ENCODE measurements at places on chromosomes 11 and 22.

DNA sequence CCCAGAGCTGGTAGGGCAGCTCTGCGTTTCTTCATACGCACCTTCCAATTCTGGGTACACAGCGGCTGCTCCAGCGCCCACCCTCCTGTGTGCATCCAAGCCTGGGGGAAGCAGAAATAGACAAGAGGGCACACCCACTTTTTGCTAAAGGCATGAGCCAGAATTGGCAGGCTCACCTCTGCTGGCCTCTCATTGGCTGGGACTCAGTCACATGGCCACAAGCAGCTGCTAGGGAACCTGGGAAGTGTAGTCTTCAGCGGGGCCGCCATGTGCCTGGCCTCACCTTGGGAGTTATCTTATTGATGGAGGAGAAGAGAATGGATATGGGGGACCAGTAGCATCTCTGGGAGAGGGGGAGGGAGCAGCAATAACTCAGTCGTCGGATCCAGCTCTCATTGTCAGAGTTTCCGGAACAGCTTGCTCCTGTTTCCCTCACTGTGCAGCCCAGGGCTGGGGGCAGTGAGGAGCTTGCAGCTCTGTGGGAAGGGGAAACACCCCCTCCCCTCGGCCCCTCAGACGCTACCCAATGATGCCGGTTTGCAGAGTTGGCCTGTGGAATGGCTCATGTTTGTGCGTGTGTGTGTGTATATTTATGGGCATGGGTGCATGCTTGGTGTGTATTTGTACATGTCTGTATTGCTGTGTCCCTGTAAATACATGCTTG is 11.8 kb upstream of the MIEF1 start:
- no peak for DNase-seq

- no peak for DNase-seq
Measured at GRCh38 chr22:28983788-28984441, 77.7 kb downstream of the C22orf31 start.

GRCh38 chr22:49354516-49355210 is 473.0 kb downstream of the BRD1 start:
- DNase-seq = no peak

DNA sequence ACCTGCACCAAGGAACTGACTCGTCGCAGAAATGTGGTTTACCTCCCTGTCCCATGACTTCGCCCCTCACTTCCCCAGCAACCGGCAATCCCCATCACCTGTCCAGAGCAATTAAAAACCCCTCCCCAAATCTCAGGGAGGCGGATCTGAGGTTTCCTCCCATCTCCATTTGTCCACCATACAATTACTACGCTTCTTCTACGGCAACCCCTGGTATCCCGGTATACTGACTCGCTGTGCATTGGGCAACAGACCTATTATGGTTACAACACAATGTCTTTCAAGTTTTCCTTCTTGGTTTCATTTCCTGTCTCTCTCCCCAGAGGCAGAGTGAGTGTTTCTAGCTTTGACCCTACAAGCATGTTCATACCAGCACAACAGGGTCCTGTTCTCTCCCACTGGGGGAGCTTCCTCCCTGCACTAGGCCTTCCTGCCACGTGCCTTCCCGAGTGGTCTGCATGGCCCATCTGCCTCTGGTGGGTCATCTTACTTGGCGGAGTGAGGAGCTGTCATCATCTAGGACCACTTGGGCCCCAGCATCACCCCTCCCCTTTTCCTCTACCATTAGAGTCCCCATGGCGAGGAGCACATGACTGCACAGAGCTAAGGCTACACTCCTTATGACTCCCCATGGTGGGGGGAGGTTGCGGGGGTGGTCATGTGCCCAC is 30.3 kb upstream of the NAP1L4 start:
- no peak for DNase-seq

DNA sequence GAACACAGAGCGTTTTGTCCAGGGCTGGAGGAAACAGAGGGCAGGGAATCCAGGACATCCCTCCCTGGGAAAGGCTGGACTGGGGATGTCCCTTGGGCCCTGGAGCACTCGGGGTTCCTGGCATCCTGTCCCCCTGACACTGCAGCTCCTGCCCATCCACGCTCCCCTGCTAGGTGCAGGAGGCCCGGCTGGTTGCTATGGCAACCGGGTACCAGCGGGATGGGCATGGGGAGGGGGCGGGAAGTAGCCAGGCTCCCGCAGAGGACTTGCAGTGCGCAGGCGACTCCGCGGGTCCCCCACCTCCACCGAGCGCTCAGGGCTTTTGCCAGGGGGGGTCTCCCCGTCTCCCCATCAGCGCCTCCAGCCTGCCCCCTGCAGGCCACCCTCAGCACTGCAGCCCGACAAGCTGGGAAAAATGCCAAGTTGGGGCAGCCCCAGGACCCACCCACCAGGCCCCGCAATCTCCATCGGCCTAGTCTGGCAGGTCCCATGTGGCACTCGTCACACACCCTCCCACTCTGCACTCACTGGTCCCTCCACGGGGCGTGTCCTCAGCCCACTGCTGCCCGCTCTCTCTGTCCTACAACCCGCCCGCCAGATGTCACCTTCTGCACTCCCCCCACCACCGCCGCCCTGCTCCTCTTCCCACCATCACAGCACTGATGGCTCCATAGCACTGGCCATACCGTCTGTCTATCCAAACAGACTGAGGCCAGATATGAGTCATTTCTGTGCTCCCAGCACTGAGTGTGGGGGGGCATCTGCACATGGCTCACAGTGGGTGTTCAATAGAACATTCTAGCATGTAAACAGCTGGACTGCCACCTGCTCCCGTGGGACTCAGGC is 31.5 kb downstream of the KIAA0930 start:
- no peak for DNase-seq

GRCh38 chr11:4180441-4181183 is 86.0 kb downstream of the RRM1 start:
- DNase-seq = no peak

DNA sequence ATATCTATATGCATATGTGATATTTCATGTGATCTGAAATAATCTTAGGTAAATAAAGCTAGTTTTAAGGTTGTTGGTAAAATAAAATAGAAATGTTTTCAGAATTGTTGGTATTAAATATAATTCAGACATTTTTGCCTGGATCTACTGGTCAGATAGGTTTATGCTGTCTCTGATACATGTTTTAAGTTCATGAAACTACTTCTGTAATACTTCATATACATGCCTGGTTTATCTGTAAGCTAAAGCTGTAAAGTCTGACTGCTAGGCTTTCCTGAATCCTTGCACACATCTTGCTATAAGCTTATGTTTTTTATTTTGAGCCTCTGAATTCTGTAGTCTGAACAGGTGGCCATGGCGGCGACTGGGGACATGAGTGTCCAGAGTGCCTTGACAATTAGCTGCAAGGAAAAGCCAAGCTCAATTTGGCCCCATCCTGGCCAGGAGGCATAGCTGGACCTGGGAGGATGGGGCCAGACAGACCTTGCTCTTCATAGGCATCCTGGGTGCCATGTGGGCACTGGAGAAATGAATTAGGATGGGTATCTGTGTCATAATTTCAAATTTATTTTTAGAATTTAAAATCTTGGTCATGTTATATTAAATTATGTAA is 241.0 kb upstream of the UBASH3B start:
- DNase-seq = no peak

DNA sequence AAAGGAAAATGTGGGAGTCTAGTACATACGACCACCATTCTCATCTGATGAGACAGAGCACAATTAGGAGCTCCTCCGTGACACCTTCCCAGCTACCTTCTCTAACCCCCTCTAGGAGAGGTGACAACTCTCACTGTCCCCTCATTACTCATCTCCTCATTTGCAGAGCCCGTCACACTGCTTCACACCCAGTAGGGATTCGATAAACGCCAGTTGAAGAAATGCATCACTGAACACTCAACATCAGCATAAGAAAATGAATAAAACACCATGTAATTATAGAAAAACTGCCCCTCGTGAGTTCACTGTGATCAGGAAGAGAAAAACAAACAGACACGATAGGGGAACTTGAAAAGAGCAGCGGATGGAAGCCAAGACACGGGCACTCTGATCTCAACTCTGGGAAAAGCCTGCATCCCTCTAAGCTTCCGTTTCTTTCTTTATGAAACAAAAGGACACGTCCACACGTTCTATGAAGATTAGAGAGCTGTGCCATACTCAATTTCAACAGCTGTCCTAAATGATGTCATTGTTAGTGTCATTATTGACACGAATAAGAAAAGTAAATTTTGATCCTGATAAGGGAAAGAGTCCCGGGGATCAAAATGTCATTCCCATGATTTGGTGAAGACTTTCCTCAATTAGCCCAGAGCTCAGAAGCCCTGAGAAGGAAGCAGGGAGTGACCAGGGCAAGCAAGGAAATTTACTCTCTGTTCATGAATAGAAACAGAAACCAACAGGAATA is 356.9 kb downstream of the LARGE1 start:
- DNase-seq = no peak

DNA sequence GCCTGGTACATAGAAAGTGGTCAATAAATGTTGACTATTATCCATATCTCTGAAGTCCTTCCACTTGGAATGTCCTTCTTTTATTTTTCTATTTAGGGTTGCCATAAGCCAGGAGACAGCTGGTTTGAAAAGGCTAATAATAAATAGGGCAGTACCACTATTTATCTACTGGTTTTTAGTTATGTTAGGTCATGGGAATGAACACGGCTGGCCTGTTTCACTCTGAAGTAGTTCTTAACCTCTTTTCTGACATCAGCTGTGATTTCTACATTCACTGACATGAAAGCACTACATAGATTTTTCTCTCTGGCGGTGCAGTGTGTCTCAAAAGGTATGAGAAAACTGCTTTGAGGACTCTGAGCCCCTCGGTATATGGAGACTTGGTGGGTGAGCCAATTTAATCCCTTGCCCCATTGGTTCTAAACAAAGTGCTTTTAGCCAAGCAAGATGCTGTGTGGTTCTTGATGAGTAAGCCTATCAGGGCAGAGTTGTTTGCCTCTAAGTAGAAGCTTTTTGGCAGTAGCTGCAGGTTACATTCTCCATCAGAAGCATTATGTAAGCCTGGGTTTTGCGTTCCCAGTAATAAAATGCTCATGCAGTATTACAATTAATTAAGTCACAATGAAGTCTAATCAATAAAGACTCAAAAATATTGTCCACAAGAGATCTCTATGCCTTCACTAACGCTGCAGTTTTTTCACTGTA is 48.7 kb upstream of the APOA1 start:
- no peak for DNase-seq

DNA sequence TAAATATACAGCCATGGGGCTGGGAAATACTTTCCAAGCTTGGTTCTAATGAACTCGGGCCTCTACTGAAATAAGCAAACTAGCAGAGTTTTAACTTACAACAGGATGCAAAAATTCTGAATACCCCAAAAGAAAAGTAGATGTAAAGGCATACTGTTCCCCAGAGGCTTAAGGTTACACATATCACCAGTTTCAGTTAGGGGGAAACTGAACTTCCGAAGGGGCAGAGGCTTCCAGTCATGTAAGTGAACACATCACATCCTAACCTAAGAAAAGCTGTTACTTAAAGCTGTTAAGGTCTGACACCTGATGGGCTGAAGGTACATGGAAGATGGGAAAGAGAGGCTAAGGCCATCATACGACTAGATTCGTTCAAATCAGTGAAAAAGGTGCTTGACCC is 2.3 kb downstream of the GAB2 start:
- no peak for DNase-seq

- no peak for DNase-seq
Measured at GRCh38 chr11:120109531-120109930, 28.4 kb downstream of the TRIM29 start.

GRCh38 chr11:125950178-125950490 is 4.3 kb downstream of the VSIG10L2 start:
- DNase-seq = no peak

- DNase-seq = no peak
Measured at GRCh38 chr22:35612903-35613302, 4.2 kb downstream of the MB start.

DNA sequence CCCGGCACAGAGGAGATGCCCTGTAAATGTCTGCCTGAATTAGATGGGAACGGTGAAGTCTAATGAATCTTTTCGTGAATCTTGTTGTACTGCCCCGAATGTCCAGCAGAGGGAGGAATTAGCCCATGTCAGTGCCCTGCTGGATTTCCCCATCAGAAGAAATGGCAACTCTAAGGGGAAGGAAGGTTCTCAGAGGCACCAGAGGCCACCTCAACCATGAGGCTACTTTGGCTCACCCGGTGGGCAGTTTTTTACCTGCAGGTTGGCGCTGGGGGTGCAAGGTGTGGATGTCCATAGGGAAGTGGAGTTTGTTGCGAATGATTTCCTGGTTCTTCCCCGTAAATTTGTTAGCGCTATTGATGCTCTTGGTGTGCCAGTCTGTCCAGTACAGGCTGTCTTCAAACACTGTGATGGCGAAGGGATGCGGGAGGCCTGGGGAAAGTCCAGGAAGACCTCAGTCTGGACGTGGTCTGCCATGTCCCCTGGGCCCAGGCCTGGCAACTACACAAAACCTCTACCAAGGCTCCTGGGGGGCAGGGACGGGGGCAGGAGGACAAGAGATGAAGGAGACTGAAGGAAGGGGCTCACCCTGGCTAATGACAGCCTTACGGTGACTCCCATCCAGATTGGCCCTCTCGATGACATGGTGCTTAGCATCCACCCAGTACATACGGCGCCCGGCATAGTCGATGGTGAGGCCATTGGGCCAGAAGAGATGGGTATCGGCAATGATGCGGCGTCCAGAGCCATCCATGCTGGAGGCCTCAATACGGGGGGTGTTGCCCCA is 28.5 kb downstream of the LRP4 start:
- DNase-seq = peak; percentile 9

- no peak for DNase-seq
Measured at GRCh38 chr11:27207025-27207650, 155.9 kb downstream of the CCDC34 start.

DNA sequence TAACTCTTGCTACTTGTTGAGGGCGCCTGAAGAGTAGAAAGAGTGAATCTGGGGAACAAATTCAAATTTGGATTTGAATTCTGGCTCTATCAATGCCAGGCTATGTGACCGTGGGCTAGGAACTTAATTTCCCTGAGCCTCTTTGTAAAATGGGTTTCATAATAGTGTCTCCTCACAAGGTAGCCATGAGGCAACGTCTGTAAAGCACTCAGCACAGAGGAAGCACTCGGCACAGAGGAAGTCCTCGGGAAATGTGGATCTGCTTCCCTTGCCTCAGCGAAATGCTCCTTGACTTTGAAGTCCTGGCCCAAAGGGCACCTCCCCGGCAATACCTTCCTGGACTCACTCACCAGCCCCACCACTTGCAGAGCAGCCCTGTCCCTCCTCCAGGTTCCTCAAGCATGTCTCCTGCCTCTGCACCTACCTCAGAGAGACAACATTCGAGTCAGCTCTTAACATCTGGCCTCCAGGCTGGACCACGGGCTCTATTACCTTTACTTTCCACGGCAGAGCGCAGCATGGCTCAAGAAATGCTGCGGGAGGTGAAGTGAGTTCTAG is 17.7 kb downstream of the CD6 start:
- no peak for DNase-seq

- DNase-seq = no peak
Measured at GRCh38 chr22:46953968-46954765, 191.7 kb downstream of the TBC1D22A start.

Data from BJ (cell line).